ENCODE measurements at places on chromosomes 16 and 17.

DNA sequence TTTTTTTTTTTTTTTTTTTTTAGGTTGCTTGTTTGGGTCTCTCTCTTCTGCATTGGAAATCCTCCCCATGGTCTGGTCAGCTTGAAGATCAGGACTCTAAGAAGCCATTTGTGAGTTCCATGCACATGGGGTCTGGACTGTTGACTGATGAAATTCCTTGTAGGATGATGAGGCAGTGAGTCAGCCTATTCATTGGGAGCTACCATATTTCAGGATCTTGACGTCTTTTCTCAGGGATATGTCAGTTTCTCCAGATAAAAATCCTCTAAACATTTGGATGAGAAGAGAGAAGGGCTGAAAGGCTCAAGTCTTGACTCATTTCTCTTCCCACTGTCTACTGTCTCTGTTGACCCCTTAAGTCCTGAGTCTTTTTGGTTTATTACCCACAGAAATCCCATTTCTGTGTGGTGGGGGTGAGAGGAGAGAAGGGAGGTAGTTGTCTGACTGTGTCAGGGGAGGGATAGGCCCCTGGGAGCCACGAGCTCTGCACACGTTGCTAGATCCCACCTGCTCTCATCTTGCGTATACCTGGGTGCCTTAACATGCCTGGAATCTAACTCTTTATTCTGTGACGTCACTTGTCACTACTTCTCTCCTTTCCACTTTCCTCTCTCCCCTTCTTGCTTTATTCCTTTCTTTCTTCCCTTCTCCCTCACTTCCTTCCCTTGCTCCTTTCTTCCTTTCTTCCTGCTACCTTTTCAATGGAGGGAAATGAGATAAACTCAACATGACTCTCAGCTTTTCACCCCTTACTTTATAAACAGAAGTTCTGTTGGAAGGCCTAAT lies 333.1 kb upstream of the XYLT1 start:
- no peak for DNase-seq

GRCh38 chr16:15552507-15552906 lies 90.4 kb downstream of the MARF1 start:
- peak; percentile 10 for DNase-seq

DNA sequence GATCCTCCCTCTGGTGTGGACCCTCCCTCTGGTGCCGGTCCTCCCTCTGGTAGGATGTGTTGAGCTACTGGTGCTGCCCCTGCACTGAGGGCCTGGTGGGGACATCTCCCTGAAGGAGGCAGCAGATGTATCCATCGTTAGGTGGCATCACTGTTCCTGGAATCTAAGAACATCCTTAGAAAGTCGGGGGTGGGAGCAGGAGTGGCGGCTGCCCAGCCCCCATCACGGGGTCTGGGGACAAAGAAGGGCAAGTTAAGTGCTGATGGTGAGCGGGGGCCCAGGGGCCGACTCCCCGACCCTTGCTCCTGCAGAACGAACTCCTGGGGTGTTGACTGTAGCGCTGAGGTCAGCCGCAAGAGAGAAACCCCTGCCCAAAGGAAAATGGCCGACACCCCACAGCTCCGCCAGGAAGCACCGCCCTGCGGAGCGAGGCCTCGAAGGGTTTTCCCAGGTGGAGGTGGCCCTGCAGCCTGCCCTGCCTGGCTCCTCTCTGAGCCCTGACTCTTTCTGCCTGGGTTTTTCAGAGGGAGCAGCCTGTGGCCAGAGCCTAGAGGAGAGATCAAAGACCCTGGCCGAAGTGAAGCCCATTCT lies 5.5 kb downstream of the CTU2 start:
- DNase-seq, result no peak

GRCh38 chr17:28468781-28469180 lies 4.7 kb upstream of the SLC13A2 start:
- no peak for DNase-seq

DNA sequence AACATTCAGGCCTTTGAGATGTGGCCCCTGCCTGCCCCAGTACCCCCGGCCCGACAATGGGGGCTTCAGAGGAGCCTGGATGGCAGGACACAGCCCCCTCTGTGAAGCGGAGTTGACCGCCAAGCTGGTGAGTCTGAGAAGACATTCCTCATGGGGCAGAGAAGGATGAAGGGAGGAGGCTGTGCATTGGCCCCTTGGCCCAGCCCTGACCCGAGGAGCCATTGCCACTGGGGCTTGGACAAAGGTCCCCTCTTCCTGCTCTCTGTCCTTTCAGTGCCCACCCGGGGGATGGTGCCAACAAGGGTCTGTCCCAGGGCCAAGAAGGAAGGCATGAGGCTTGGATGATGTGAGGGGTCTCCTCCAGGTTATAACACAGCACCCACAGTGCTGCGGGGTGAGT lies 30.9 kb upstream of the PHB1 start:
- no peak for DNase-seq

DNA sequence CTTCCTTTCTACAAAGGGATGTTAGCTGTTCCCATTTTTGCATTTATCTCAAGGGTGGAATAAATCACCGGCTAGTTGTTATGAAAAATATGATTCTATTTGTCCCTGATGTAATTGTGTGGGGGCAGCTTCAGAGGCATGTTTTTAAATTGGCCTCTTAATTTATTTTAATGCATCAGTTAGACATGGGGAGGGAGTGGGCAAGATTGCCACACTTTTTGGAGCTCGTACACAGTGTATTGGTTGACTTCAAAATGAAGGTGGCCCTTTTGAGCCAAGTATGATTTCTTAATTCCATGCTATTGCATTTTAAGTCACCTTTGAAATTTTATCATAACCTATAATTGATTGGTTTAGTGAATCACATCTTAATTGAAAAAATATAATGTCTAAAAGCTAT lies 223.7 kb downstream of the CDH11 start:
- no peak for DNase-seq

DNA sequence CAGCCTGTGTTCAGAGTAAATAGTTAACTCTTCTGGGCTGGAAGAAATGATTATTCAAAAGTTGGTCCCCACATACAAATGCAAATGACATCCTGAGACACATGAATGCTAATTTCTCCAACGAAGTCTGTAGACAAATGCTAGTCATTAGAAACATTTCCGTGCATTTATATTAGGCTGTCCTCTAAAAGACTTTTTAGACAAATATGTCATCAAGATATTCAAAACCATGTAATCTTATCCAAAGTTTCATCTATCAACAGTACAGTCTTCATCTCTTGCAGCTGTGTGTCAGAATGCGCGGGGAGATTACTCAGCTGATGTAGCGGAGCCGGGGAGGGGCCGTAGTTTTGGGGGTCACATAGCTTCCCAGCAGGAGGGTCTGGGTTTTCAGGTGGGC lies 33.8 kb upstream of the MAF start:
- DNase-seq, result no peak

DNA sequence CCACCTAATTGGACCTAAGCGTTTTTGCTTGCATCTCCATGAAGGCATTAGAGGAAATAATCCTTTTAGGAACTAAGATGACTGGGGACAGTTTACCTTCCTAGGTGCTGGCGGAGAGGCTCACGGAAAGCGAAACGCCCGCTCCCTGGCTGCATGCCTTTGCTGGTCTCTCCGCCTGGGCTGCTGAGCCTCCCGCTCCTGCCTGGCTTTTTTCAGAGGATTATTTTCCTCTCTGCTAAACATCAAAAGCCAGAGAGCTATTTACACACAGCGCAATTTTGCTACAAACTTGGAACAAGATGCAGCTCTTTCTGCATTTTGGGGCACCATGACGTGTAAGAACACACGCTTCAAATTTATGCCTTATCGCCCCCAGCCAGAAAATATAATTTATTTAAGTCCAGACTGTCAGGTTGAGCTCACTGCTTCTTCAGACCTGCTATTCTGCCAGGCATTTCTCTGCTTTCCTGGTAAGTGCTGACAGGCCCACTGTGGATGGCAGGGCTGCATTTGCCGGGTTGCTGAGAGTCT lies 124.4 kb downstream of the SPACA3 start:
- no peak for DNase-seq

GRCh38 chr16:6483469-6484033 lies 849.1 kb upstream of the RBFOX1 start:
- DNase-seq, result no peak

GRCh38 chr16:78522327-78522726 lies 422.9 kb downstream of the WWOX start:
- no peak for DNase-seq

- DNase-seq, result no peak
Observed at GRCh38 chr16:83549316-83550182, 258.2 kb upstream of the HSBP1 start.

- DNase-seq, result no peak
Observed at GRCh38 chr16:48955837-48956236, 325.8 kb downstream of the CBLN1 start.

GRCh38 chr16:85752511-85753420 lies 1.9 kb upstream of the C16orf74 start:
- no peak for DNase-seq

DNA sequence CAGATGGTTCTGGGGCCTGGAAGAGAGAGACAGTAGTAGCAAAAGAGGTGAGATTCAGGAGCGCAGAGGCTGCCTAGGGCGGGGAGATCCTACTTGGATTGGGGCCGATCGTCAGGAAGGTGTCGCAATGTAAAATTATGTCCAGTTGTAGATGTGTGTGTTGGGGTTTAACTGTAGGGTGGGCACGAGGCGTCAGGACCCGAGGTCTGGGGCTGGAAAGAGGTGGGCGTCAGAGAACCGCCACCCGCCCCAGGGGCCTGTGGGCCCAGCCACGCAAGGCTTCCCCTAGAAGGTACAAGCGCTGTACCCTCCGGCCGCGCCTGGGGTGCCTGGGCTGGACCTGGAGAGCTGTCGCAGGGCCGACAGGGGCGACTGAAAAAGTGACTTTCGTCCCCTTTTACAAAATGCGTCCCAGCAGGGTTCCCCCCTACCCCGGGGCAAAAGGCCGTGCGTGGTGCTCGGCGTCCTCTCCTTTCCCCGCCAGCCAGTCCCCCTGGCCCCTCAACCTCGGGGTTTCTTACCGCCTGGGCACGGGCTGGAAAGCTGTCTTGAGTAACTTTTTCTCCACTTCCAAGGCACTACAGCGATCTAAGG lies 2.8 kb downstream of the IRX3 start:
- DNase-seq, result no peak

- DNase-seq, result no peak
Observed at GRCh38 chr17:15145621-15146020, 119.5 kb downstream of the PMP22 start.

DNA sequence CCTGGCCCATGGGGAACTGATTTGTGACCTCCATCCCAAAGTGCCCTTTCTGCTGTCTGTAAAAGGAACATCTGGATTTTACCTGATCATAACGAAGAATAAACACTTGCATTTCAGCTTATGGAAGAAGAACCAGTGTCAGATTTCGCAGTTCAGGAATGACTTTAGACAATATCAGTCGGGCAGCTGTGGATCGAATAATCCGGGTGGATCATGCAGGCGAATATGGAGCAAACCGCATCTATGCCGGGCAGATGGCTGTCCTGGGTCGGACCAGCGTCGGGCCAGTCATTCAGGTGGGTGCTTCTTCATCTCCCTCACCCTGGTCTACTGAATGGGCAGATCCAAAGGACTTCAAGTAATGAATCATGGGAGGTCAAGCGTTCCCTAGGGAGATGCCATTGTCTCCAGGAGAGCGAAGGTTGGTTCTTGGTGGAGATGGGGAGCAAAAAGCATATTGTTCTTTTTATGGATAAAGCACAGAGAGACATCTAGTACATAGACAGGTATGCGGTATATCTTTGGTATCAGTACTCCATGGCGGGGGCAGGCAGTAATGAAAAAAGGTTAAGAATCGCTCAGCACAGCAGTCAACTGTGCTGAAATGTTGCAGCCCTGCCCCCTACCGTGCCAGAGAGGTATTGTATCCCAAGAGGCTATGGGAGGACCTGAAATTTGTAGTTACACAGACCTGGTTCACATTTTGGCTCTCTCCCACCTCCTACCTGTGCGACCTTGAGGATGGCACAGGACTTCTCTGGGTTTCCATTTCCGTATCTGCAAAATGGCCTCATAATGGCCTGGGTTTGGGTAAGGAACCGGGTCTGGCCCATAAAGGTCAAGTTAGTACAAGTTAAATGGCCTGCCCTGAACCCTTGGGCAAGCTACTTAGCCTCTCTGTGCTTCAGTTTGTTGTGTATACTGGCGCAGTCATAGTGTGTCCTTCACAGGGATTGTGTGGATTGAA lies 4.7 kb downstream of the COQ7 start:
- peak; percentile 60 for DNase-seq

DNA sequence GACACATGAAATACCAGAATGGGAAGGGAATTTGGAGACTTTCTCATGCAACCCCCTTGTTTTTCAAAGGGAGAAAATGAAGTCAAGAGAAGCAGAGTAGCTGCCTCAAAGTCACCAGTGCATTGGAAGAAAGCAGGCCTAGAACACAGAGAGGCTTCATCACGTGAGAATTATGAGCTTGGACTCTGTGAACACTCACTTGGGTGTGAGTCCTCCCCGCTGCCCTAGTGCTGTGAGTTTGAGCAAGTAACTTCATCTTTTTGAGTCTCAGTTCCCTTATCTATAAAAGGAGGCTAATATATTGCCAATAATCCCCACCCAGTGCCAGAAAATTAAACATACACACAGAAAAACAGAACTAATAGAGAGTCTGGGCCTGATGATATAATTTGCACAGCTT lies 315.8 kb downstream of the XYLT1 start:
- no peak for DNase-seq

DNA sequence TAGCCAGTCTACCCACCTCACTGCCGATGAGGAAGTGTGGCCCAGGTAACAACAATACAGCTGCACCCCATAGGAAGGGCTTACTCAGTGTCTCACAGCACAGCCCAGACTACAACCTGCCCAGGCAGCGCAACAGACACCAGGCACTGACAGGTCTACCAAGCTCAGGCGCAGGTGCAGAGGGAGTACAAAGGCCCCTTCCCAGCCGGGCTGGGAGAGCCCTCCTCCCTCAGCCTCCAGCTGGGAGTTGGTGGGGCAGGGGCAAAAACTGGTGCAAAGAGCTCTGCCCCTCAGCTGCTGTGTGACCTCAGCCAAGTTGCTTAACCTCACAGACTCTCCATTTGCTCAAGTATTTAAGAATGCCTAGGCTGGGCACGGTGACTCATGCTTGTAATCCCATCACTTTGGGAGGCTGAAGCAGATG lies 112.6 kb upstream of the LHX1 start:
- no peak for DNase-seq

- peak; percentile 83 for DNase-seq
Observed at GRCh38 chr17:74862108-74862901, 2.6 kb upstream of the GRIN2C start.

- DNase-seq, result no peak
Observed at GRCh38 chr16:47342055-47342454, 118.8 kb downstream of the ITFG1 start.

DNA sequence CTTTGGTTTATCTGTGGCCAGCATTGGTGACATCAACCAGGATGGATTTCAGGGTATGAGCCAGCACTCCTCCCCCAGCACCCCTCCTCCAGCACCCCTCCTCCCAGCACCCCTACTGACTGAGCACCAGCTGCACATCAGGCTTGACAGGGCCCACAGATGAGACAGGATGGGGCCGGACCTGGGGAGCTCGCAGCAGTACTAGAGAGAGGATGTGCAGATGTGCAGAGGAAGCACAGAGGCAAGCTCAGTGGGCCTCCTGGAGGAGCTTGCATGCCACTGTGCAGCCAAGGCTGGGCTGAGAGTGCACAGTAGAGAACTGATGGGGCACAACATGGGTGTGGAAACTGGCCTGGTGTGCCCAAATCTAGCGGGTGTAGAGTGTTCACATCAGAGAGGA lies 16.2 kb downstream of the ITGA3 start:
- no peak for DNase-seq

All from stimulated activated CD4-positive, alpha-beta T cell treated with anti-CD3 and anti-CD28 coated beads, Interleukin-2, amount 100 ng/mL, for 24 hours (primary cell).